ENCODE measurements at places on chromosomes 1 and 21.

- no peak for DNase-seq
Measured at GRCh38 chr1:175830500-175830899, 87.1 kb upstream of the TNR start.

DNA sequence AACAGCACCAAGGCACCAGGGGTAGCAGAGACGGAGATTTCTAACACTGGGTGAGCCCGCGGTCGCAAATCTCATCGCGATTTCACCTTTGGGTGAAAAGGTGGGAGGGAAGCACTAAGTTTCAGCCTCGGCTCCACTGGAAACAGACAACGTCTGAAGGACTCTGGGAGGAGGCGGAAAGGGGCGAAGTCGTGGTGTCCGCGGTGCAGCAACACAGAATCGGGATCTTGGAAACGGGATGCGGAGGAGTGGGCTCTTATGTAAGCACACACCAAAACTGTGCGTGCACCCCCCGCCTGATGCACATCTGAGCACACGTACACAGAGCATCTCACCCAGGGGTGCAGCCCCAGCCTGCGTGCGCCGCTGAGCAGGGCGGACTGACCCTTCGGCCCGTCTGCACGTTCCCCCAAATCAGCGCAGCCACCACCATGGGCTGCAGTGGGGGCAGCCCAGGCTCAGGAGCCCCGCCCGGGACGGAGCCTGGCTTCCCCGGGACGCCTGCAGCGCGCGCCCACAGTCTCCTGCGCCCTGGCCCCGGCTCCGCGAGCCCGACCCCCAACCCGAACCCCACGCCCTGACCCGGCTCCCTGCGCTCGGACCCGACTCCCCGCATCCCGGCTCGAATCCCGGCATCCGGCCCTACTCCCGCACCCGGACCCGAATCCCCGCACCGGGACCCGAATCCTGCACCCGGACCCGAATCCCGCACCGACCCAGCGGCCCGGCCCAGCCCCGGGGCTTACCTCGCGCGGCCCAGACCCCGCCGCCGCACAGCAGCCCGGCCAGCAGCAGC, 670 bp downstream of the CLSTN1 start:
- DNase-seq, result peak; percentile 47

DNA sequence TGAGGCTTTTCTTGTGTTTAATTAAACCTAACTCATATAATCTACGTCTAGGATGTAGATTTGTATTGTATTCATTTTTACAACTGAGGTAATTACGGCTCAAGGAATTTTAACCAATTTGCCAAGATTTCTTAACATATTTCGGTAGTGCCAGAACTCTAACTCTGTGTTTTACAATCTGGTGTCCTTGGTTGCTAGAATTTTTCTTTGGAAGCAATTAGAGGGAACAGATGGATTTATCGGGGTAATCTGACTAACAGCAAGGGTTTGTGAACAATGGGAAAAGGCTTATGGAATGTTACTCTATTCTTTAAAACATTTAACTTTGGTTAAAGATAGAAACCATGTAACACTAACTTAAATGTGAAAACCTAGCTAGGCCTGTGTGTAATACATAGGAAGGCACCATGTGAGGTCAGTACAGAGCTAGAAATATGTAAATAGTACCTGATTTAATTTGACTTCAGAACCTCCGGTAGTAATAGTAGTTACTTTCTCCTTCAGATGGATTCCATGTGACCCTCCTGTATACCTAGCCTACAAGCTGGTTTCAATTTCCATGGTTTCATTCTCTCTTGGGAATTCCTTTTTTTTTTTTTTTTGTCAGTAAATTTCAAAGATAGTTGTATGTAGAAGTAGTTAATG, 1.2 kb downstream of the MTF2 start:
- DNase-seq, result no peak

GRCh38 chr1:162285149-162285561, 91.5 kb downstream of the SPATA46 start:
- peak; percentile 39 for DNase-seq

DNA sequence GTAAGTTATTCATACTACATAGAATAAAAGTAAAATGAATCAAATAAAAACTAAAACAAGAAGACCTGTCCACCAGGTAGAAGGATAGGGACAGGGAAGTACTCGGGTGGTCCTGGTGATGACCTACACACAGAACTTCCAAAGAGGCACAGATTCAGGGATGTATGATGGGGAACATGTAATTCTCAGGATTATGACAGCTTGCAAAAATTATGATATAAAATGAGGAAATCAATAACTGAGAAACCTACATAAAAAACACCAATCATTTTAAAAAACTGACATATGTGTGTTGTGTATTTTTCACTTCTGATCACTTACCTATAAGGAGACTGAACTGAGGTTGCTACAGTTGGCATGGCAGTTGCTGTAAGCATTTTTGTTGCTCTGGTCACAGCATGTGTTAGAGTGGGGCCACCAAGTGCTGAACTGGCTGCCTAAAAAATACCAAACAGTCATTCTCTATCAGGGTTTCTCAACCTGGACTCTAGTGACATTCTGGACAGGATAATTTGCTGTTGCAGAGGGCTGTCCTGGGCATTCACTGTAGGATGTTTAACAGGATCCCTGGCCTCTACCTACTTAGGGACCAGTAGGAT, 73.8 kb downstream of the USP24 start:
- DNase-seq, result no peak

DNA sequence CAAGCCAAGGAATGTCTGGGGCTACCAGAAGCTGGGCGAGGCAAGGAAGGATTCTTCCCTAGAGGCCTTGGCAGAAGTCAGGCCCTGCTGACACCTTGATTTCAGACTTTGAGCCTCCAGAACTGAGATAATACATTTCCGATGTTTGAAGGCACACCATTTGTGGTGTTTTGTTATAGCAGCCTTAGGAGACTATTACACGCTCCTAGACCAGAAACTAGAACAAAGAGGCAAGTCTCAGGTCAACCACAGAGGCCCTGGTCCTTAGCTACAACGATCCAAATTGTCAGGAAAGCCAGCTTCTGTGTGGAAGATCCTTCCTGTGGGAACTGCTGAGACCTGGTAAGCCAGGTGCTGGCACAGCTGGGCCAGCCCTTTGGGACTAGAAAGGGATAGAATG, 19.7 kb upstream of the AHCTF1 start:
- DNase-seq, result no peak

GRCh38 chr1:33512226-33513011, 40.0 kb downstream of the ZSCAN20 start:
- DNase-seq, result no peak

- no peak for DNase-seq
Measured at GRCh38 chr1:15056515-15057285, 96.8 kb upstream of the TMEM51 start.

GRCh38 chr1:12143631-12144155, 23.1 kb upstream of the TNFRSF1B start:
- peak; percentile 77 for DNase-seq

GRCh38 chr1:6316240-6317097, 55.6 kb upstream of the GPR153 start:
- DNase-seq, result no peak

DNA sequence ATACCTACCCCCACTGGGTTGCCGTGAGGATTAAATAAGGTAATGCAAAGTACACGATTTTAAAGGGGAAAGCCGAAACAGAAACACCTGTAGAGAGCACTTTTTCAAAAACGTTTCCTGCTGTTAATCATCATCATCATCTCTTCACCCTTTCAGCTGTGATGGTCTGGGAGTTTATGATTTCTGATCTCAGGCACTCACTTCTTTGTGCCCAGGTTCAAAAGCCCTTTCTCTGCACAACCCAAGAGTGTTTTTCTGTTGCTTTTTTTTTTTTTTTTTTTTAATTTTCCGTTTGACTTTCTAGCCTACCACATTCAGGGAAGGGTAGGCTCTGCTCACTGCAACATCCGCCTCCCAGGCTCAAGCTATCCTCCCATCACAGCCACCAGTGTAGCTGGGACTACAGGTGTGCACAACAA, 936 bp upstream of the UBXN11 start:
- no peak for DNase-seq

- no peak for DNase-seq
Measured at GRCh38 chr1:154276797-154277196, 4.4 kb downstream of the HAX1 start.

DNA sequence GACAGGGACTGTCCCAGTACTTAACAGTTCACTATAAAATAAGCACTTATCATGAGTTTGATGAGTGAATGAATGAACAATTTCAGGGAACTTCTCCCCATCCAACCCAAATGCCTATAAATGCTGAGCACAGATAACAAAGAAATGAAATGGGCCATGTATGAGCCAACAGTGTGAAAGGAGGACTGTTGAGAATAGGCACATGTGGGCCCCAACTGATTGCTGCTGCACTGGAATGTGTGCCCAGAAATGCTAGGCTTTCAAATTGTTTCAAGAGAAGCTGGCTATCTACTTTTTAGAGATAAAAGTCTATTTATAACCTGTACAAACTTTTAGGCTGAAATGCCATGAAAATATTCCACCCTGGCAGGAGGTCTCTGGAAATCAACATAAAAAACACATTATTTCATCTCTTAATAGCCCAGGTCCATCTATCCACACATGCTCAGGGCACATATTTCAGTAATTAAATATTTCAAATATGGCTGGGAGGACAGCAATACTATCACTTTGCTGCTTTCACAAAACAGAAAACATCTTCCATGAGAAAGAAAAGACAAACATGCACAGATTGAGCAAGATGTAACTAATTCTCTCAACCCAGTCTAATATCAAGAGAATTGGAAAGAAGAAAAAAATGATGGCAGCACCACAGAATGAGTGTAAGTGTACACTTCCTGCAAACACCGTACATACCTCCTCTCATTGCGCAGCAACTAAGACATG, 49.8 kb downstream of the COLGALT2 start:
- DNase-seq, result no peak

DNA sequence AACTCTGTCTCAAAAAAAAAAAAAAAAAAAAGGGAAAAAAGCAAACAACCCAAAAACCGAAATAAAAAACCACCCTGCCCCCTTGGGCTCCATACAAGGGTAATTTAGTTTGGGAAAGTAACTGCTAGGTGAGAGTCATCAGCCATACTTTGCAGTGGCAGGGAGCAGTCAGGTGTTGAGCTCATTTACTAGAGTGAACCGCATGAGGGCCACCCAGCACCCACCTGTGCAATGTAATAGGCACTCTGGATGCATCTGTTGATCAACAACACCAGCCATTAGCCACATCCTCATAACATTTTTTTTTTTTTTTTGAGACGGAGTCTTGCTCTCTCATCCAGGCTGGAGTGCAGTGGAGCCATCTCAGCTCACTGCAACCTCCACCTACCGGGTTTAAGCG, 9.1 kb downstream of the INAVA start:
- no peak for DNase-seq

DNA sequence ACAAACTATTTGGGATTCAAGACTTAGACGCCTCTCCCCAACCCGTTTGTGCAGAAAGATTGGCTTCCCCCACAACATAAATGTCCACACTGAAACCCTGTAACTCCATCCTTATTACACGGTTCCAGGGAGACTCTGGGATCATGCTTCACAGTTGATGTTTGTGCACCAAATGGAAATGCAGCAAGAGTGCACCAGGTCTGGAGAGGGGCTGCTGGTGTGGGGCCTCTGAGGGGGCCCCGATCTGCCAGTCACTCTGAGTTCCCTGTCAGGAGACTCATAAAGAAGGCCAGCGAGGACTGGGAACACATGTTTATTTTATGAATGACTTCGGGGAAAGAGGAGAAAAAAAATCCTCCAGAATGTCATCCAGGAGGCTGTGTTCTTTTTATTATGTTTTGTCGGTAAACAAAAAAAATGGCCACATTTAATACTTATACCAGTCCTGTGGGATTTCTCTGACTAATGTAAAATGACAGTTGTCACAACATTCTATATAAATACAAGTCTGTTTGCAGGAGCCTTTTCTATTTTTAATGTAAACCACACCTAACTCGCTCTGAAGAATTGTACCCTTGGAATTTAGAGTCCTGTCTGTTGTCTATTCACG, 439.1 kb upstream of the VAMP3 start:
- DNase-seq, result no peak
